ENCODE measurements at places on chromosomes 2 and 18. TPM values are rescaled to one million over a fixed set of nuclear protein-coding genes. Genes with fewer than 3 reads are reported as not detected.

Gene XIRP2
- polyA plus RNA-seq, result not detected

Gene OSBPL1A
- 24.9 TPM for polyA plus RNA-seq

Gene IL1R2
- polyA plus RNA-seq, result not detected

Gene NCOA1
- 21.4 TPM for polyA plus RNA-seq

Gene ITPRID2
- polyA plus RNA-seq, result 36.8 TPM

Gene ST8SIA5
- polyA plus RNA-seq, result 0.93 TPM

Gene MAB21L4
- not detected for polyA plus RNA-seq

All from neural cell (in vitro differentiated cells).